ENCODE measurements at places on chromosomes 4 and X.

- no peak for DNase-seq
Measured at GRCh38 chrX:132533409-132533808, 44.6 kb upstream of the MBNL3 start.

GRCh38 chrX:129786210-129786651 lies 6.5 kb downstream of the SASH3 start:
- no peak for DNase-seq

- no peak for DNase-seq
Measured at GRCh38 chr4:181018472-181018871, 1224.7 kb upstream of the TENM3 start.

GRCh38 chr4:991451-992296 lies 1.5 kb downstream of the SLC26A1 start:
- DNase-seq = no peak

- DNase-seq = no peak
Measured at GRCh38 chr4:17650406-17650805, 36.0 kb downstream of the MED28 start.
